SW 1271 (cell line): ENCODE measurements at places on chromosomes 7 and 10.

DNA sequence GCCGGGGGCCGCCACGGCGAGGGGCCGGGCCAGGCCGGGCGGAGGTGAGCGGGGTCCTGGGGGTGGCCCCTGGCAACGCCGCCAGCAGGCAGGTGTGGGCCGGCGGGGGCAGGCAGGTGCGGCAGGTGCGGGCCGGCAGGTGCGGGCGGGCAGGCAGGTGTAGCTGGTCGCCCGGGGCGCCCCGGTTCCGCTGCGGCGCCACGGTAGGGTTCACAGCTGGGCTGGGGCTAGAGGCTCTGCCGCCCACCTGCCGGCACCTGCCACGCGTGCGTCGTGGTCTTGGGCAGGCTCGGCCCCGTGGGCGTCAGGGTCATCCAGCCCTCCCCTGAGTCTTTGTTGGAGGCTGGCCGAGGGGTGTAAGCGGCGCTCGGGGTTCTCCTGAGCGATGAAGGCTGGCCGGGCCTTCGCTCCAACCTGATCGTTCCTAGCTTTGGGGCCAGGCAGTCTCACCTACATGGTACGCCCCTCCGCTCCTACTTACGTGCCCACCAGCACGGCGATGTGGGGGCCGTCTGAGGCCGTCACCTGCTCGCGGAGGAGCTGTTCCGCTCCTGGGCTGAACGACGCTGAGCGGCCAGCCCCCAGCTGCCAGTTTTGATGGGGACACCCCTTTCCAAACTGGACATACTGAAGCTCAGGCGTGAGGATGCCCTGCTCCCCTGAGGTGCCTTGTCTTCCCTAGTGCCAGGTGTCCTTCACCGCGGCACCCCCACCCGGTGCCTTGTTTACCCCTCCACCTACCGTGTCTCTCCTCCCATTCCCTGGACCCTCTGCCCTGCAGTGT lies 493 bp downstream of the ZMIZ2 start:
- no peak for DNase-seq

GRCh38 chr10:127945341-127945758 lies 38.4 kb downstream of the PTPRE start:
- no peak for DNase-seq

DNA sequence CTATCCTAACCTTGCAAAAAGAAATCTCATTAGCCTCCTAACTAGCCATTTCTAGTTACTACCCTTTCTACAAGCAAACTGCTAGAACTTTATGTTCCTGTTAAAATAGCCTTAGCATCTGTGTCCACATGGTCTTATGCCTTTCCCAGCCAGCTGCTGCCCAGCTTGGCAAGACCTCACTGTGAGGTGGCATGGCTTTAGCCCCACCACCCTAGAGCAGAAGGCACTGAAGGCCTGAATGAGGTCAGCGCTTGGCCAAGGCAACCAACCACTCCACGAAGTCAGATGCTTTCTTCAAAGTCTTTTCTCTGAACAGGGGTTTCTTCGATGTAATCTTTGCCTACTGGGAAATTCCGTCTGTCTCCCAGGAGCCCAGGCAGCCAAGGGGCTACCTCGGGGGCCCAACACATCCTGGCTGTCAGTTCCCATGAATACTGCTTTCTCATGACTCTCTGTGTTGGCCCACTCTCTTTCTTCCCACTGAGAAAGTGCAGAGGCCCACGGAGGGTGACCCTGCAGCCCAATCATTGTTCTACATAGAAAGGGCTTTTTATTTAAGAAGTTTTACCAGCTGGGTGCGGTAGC lies 41.6 kb downstream of the POLR3A start:
- DNase-seq: no peak

GRCh38 chr7:49783446-49783845 lies 10.0 kb downstream of the VWC2 start:
- DNase-seq: no peak

- no peak for DNase-seq
These were observed 299.0 kb downstream of the MALRD1 start for GRCh38 chr10:19347621-19348020.

GRCh38 chr7:132103718-132104117 lies 472.6 kb downstream of the PLXNA4 start:
- DNase-seq: no peak

DNA sequence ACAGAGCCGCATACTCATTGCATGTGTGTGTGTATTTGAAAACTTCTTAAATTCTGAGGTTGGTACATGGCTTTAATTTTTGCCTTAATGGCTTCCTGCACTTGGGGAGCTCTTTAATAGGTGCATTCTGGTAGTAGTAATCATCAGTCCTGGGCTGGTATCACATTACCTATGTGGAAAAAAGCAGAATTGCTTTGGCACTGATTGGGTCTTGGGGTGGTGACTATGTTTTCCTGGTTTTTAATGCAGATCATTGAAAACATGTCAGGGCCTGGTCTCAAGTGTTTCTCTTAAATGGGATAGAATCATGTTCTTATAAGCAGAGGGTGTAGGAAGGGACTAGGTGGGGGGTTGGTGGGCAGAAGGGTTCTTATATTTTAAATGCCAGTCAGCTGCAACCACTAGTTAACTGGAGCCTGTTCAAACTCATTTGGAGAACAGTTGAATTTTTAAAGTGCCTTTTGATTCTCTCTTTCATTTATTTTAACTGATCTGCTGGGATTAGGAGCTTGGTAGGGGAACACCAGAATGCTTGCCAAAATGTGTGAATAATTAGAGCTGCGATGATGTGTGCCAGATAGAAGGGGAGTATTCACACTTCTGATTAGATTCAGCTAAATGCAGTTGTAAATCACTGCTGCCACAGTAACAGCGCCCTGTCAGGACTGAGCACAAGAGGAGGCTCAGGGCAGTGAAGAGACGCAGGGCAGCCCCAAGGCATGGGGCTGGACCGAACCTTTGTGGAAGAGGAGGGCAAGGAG lies 633.5 kb upstream of the GALNT17 start:
- DNase-seq: no peak

DNA sequence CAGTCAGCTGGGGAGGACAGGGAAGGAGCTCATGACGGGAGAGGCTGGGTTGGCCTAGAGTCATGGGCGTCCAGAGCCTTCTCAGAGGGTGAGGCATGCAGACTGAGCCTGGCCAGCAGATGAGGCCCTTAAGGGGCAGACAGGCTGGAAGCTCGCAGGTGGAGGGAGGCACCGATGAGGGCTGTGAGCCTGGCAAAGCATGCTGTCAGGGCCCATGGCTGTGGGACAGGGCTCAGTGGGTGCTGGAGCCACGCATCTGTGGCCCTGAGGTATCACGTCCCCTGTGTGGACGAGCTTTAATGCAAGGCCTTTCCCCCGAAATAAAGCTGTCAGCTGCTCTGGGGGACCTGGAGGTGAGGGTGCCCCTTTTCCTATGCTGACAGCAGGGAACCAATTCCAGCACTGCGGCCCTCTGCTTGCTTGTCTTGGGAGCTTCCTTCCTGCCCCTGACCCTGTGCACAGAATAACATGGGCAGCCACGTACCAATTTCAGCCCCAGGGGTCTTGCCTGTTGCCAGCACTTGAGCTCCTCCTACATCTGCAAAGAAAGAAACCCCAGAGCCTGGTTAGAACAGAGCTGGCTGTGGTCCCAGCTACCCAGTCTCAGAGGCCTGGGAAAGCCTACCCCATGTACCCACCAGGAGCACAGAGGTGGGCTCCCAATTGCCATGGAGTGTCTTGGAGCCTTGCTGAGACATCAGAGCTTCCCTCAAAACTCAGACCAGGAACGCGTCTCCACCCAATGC lies 20.6 kb downstream of the TMEM273 start:
- no peak for DNase-seq

- DNase-seq: no peak
These were observed 85.4 kb downstream of the OSBPL3 start for GRCh38 chr7:24894429-24895221.

- DNase-seq: no peak
These were observed 114.2 kb downstream of the DYNC1I1 start for GRCh38 chr7:95886501-95887090.

DNA sequence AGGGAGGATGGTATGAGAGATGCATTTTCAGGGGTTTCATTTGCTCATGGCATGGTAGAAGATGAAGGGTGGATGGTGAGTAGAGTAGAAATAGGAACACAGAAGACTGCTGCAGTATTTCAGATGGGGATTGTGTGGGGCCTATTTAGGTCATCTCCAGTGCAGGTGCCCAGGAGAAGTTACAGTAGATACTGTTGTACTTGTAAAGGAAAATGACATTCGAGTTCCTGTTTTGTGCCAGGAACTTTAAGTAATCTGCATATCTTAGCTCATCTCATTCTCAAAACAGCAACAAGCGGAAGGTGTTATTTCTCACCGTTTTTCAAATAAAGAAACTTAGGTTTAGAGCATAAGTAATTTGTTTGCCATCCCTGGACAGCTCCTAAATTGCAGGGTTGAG lies 156.2 kb downstream of the AUTS2 start:
- no peak for DNase-seq

- no peak for DNase-seq
These were observed 507.3 kb upstream of the AUTS2 start for GRCh38 chr7:69090936-69091335.

GRCh38 chr10:117946525-117947070 lies 100.1 kb downstream of the RAB11FIP2 start:
- no peak for DNase-seq

- no peak for DNase-seq
These were observed at the start of gene NANOS1 for GRCh38 chr10:119029613-119030420. NANOS1 (plus strand) TSS chr10:119029714; CDS start chr10:119029802, 88 bp downstream.
